Colonic mucosa (tissue), 4 donors: ENCODE measurements at places on chromosomes 1 and 21. TPM values are rescaled to one million over a fixed set of nuclear protein-coding genes. Genes with fewer than 3 reads are reported as not detected.

Gene ESPN
- total RNA-seq = 98.0 TPM

Gene TBX15
- total RNA-seq = not detected

Gene PRR9
- not detected for total RNA-seq

Gene TNFAIP8L2
- 1.2 TPM for total RNA-seq

Gene VSIG8
- not detected for total RNA-seq
